Non-pigmented ciliary epithelial cell (primary cell): ENCODE measurements at places on chromosomes 7 and 10.

DNA sequence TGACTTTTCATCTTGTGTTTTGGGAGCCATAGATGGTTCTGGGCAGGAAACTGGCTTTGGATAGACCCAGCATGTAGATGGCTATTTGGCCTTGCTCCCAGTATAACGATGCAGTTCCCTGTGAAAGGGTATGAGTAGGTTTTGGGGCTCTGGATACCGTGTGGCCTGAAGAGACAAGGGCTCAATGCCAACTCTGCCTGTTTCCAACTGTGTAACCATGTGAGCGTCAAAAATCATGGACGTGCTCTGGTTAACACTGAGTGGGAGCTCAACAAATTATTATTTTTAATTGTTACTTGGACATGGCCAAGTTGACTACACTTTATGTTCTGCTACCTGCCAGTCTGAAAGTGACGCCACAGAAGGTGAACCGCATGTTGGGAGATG, 41.8 kb downstream of the EGFR start:
- no peak for DNase-seq

DNA sequence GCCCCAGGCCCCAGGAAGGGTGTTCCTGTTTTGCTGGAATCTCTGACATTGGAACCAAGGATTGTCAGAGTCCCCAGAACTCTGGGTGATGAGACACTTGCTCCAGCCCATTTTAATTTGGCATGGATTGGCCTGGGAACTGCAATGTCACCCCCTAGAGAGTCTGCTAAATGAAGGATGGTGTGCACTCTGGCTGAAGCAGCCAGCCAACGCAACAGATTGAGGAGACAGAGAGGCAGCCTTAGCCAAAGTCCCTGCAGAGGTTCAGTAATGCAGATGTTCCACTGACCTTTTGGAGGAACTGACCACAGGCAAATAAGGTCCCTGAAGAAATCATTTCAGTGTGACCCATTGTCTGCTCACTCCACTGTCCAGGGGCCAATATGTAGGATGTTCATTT, 13.4 kb downstream of the LRRC18 start:
- DNase-seq: no peak

GRCh38 chr10:120951288-120951687, 100.1 kb downstream of the WDR11 start:
- DNase-seq: no peak

- DNase-seq: no peak
Measured at GRCh38 chr10:73886661-73887293, 12.4 kb upstream of the CAMK2G start.

- no peak for DNase-seq
Measured at GRCh38 chr10:116099023-116099420, 174.0 kb downstream of the GFRA1 start.

DNA sequence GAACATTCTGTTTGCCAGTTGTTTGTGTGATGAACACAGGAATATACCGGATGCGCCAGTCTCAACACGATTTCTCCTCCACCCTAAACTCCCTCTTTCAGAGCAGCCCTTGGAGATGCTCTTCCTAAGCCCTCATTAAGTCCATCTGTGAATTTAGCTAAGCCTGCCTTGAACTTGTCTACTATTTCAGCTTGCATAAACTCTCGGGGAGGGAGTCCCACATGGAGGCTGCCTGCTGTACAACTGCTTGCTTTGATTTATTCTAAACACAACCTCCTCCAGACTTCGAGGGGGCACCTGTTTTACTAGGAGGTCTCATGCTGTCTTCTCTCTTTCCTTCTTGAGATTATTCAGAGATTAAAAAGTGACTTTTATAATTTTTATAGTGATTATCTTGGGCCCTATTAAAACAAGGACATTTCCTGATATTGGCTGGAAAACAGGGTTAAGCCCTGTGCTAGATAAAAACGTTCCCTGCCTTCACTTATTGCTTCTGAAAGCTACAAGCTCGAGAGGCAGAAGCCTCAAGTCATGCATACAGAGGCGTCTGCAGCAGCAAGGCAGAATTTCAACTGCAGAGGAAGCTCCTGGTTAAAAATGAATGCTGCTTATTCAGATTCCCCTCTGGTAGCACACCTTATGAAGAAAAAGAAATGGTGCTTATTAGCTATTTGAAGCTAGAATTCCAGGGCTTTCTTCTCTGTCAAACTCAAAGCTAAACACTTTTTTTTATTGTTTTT, 174.3 kb downstream of the FANK1 start:
- no peak for DNase-seq

DNA sequence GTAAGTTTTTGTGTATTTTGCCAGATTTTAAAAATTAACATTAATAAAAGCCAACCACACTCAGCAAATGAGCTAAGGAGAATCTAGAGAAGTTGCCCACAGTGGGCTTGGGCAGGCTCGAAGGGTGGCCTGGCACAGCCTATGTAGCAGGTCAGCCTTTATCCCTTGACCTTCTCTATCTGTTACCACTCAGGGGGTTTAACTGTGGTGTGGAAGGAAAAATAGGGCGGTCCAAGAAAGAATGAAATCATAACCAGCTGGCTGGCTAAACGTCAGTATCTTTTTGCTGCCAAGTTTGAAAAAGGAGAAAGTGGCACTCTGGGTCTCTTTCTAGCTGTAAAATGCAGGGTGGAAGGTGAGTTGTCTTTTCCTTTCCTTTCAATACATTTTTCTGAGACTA, 130.3 kb upstream of the ASAH2 start:
- DNase-seq: no peak

GRCh38 chr10:124292911-124293615, 125.7 kb downstream of the OAT start:
- DNase-seq: no peak

- no peak for DNase-seq
Measured at GRCh38 chr10:30917067-30917466, 114.6 kb downstream of the ZNF438 start.

GRCh38 chr7:106864298-106865081, 592 bp upstream of the PIK3CG start:
- no peak for DNase-seq

GRCh38 chr10:97138846-97139245, 46.9 kb downstream of the SLIT1 start:
- DNase-seq: no peak
